ENCODE measurements at places on chromosomes 7 and 10. TPM values are rescaled to one million over a fixed set of nuclear protein-coding genes. Genes with fewer than 3 reads are reported as not detected.

AKR1C3 gene
- total RNA-seq, result 36.2 TPM

NME8 gene
- total RNA-seq, result 1.2 TPM

AEBP1 gene
- total RNA-seq, result 1,098 TPM

MEIG1 gene
- not detected for total RNA-seq

SCIN gene
- 1.7 TPM for total RNA-seq

C10orf71 gene
- 0.13 TPM for total RNA-seq

TRPV5 gene
- total RNA-seq, result not detected

ATRNL1 gene
- total RNA-seq, result 41.0 TPM

ITPRID1 gene
- total RNA-seq, result 0.09 TPM

METTL27 gene
- 1.3 TPM for total RNA-seq

DGKI gene
- total RNA-seq, result 6.8 TPM

TFEC gene
- total RNA-seq, result 12.4 TPM

TAS2R41 gene
- total RNA-seq, result 0.69 TPM

DNA sequence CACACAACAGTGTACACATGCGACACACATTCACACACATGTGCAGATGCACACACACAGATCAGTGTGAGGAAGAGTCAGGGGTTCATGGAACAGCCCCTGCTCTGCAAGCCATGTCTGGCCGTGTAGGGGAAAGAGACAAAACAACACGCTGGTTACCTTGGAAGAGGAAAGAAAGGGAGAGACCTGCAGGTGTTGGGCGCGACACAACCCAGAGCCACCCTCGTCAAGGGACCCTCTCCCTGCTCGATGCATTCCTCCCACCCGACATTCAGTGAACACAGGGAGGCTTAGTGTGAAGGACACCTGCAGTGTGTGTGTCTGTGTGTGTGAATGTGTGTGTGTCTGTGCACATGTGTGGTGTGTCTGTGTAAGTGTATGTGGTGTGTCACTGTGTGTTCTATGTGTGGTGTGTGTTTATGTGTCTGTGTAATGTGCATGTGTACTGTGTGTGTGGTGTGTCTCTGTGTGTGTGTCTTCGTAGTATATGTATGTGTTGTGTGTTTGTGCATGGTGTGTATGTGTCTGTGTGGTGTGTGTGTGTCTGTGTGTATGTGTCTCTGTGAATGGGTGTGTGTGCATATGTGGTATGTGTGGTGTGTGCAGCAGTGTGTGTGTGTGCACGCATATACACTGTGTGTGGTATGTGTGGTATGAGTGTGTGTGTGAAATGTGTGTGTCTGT lies 69.5 kb upstream of the PITRM1 start:
- DNase-seq, result no peak

DNA sequence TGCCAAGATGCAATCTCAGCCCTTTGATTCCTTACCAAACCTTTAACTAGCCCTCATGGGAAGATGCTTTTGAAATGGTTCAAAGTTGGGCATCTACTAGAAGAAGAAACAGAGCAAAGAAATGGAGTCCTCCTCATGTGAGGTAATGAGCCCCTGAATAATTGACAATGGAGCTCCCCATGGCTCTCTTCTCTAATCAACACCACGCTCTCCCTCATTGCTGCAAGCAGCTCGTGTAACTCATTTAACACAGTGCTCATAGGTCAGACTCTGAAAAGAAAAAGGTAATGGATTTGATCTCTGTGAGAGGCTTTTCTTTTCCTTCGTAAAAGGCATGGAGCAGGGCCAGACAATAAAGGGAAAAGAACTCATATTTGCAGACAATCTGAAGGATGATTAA lies 312.8 kb downstream of the PHTF2 start:
- DNase-seq, result no peak

- DNase-seq, result peak; percentile 94
These were observed 10.7 kb downstream of the ESYT2 start for GRCh38 chr7:158818325-158819213.

DNA sequence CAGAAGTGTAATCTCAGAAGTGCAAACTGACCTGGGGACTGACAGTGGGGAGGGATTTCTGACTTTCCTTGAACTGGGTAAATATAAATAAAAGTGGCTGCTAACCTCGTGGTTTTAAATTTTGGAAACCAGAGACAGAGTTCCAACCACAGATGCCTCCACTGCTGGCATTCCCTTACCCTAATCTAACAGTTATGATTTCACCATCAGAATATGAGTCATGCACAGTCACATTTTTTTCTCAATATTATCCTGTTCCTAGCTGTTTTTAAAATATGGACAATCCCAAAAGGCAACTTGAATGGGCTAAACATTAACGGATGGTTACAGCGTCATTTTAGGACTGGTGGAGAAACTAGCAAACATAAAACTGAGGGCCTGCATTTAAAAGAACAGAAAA lies 264.3 kb upstream of the INHBA start:
- no peak for DNase-seq

- no peak for DNase-seq
These were observed 402.3 kb upstream of the PCDH15 start for GRCh38 chr10:55203319-55203718.

DNA sequence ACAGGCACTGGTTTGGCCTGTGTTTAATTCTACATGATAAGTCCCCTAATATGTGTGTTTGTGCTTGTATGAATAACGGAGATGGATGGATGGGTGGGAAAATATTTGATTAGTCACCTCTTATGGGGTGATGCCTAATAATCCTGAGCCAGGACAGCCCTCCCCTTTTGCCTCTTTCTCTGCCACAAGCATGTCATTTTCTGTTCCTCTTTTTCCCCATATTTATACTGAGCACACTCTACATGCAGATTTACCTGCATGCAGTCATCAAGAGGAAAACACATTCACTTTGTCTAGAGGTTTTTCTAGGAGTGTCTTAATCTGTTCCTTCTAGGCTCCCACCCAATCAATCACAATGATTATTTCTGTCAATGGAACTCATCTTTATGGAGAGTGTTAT lies 111.6 kb upstream of the TBX20 start:
- DNase-seq, result no peak

DNA sequence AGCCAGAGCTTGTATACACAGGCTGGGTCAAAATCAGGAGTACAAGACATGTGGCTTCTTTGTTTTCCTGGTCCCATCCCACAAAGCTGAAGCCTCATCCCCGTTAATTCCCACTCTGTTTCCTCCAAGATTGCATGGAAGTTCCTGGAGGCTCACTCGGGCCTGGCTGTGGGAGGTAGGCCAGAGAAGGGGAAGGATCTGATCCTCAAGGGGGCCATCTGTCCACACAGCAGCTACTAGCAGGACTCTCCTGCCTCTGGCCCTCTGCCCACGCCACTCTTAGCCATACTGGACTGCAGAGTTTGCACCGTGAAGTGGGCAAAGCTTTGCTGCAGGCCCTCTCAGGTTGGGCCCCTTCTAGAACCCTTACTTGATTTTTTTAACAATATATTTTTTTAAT lies 160.6 kb downstream of the FGFR2 start:
- no peak for DNase-seq

DNA sequence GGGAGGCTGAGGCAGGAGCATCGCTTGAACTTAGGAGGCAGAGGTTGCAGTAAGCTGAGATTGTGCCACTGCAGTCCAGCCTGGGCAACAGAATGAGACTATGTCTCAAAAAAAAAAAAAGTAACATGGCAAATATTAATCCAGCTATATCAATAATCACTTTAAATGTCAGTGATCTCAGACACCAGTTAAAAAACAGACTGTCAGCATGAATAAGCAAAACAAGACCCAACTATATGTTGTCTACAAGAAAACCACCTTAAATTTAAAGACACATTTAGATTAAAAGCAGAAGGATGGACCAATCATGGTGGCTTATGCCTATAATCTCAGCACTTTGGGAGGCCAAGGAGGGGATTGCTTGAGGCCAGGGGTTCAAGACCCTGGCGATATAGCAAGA lies 8.5 kb upstream of the ATE1 start:
- DNase-seq, result no peak

DNA sequence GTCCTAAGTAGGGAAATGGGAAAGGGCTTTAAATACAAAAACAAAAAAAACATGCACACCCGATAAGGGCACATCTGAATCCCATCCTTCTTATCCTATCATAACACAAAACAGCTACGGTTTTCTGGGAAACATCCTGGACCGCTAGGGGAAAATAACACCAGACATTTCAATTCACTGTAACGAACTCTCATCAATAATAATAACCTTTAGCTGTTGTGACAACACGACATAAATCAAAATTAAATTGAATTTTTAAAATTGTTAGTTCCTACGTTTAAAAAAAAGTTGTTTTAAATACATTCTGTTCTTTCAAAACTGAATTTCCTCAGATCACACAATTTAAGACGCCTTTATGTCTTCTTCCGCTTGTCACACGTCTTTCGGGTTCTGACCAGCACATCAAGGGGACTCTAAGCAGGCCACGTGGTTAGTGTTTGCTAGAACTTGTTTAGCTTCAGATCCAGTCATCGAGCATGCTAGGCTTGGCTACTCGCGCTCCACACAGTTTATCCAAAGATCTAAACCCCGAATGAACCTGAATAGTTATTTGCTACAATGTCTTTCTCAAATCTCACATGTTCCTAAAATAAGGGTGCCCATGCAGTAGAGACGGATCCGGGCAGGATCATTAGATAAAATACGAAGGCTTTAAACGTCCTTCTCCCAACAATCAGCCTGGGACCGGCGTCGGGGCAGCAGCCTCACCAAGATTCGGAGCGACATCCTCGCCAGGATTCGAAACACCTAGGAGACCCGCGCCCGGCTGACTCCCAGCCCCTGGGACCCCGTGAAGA lies 839 bp downstream of the IKZF5 start:
- DNase-seq, result no peak

GRCh38 chr7:98315318-98315993 lies 34.0 kb downstream of the BRI3 start:
- no peak for DNase-seq

DNA sequence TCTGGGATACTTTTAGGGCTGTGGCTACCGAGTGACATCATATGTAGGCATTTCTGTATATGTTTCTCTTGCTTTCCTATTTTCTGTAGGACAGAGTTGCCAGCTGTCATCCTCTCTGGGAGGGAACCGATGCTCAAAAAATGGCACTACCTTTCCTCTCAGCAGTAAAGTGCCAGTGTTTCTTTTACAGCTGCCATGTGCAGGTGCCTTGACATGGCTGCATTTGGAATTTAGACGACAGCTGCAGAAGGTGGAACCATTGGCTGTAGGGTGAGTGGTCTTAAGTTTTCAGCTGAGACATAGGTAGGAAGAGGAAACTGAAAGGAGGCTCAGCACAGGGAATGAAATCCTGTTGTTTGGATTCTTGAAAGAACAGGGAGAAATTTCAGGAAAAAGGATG lies 20.2 kb upstream of the RPA3 start:
- DNase-seq, result no peak

GRCh38 chr7:90244565-90244908 lies 437 bp upstream of the CFAP69 start:
- no peak for DNase-seq

- DNase-seq, result no peak
These were observed 116.5 kb downstream of the ATXN7L1 start for GRCh38 chr7:105759670-105760550.

GRCh38 chr7:151792636-151793035 lies 84.3 kb downstream of the PRKAG2 start:
- DNase-seq, result peak; percentile 24

- no peak for DNase-seq
These were observed 6.1 kb downstream of the NYAP1 start for GRCh38 chr7:100489824-100490223.

- no peak for DNase-seq
These were observed 112.4 kb downstream of the ANKRD26 start for GRCh38 chr10:26987851-26988250.

GRCh38 chr10:110008518-110009339 lies 945 bp downstream of the ADD3 start:
- DNase-seq, result peak; percentile 52

- DNase-seq, result no peak
These were observed 51.9 kb upstream of the NPVF start for GRCh38 chr7:25280181-25280580.

GRCh38 chr7:101179713-101180112 lies 380 bp downstream of the NAT16 start:
- no peak for DNase-seq

DNA sequence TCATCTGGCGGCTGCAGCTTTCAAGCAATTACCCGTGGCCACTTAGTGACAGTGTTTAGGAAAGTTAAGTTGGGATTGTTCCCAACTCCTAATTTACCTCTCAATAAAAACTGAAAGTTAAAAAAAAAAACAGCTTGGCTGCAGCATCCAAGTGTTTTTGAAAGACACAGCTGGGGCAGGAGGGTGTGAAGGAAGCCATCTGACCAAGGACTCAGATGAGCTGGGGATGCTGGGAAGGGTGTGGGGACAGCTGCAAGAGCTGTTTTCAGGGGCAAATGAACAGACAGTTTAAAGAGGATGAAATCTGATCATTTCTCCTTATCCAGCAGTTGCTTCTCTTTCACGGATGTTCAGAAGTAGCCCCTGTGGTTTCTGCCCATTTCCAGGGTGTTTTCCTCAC lies 129.2 kb upstream of the CDCA7L start:
- DNase-seq, result no peak

DNA sequence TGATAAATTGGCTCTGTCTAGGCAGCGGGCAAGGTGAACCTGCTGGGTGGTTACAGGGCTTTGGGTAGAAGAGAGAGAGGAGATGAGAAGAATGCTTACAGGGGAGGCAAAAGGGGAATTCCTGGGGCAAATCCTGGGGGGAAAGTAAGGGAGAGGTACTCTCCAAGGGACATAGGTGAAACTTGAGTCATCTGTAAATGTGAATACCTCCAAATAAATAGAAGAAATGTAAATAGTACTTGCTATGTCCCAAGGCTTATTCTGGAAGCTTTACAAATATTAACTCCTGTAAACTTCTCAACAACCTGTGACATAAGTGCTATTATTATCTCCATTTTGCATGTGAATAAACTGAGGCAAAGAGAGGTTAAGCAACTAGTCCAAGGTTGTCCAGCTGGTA lies 57.7 kb upstream of the CDK13 start:
- DNase-seq, result no peak

GRCh38 chr7:68166525-68166924 lies 1169.9 kb downstream of the TYW1 start:
- DNase-seq, result no peak

DNA sequence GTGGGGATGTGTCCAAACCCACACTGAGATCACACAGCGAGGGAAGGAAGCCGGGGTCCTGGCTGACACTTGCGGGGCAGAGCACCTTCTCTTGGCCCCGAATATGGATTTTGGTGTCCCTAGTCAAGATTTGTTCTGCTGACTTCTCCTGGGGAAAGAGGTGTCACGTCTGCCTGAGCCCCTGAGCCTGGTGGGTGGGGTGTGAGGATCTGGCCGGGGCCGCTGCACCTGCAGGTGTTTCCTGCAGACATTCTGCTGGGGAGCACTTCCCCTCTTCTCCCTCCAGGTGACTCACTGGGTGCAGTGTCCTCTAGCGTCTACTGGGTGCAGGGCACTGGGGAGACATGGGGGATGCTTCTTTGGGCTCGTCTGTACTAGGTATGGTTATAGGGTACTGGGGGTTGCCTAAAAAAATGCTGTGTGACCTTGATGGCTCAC lies 99.2 kb downstream of the GRK5 start:
- DNase-seq, result no peak

GRCh38 chr10:7915923-7916536 lies 97.7 kb downstream of the TAF3 start:
- DNase-seq, result no peak

DNA sequence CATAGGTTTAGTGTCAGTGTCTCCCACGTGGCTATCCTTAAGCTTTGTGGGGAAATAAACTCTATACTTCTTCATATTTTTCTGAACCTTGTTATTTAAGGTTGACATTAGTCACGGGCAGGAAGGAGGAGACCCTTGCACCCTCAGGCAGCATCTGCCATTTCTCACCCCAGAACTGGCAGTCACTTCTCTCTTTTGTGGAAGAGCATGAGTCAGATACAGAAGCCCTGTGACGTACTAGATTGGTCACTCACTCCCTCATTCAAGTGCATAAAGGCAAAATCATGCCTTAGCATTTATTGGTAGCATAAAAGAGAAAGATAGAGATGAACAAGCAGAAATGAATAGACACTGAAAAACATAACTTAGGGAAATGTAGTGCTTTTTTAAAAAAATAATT lies 206.0 kb upstream of the MDFIC start:
- no peak for DNase-seq

All from aorta (tissue), 5 donors.